NCI-H82 (cell line): ENCODE measurements at places on chromosomes 7 and 10.

DNA sequence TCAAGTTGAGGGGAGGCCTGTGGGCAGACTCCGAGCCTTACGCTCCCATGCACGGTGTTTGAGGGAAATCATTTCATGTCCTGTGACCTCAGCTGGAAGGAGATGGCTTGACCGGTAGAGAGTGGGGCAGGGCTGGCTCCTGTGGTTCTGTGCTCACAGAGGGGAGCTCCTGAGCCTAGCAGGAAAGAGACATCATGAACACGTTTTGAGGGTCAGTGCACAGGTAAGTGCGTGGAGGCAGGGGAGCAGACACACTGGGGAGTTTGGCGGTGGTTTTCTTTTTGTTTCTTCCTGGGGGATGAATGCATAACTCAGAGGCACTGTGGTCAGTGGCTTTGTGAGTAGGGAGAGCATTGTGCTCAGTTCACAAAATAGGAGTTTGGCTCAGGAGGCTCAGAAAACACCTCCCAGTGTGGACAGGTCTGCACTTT lies 22.5 kb downstream of the ADCY1 start:
- DNase-seq, result no peak

GRCh38 chr7:111272092-111272491 lies 181.2 kb downstream of the LRRN3 start:
- no peak for DNase-seq

DNA sequence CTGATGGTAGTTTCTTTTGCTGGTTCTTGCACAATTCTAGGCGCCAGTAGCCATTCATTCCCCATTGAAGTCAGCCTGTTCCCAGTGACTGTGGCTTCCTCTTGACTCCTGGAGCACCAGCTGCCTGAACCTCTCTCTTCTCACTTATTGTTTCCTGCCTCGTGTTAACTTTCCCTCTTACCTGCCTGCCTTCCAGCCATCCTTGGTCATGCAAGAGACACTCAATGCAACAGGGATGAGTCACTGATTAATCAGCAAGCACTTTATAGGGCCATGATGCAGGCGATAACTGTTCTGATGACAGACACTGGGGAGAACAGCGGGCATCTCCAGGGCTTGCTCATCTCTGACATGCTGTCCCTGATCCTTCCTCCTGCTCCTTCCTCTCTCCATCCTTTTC lies 122.0 kb downstream of the PLCE1 start:
- no peak for DNase-seq

DNA sequence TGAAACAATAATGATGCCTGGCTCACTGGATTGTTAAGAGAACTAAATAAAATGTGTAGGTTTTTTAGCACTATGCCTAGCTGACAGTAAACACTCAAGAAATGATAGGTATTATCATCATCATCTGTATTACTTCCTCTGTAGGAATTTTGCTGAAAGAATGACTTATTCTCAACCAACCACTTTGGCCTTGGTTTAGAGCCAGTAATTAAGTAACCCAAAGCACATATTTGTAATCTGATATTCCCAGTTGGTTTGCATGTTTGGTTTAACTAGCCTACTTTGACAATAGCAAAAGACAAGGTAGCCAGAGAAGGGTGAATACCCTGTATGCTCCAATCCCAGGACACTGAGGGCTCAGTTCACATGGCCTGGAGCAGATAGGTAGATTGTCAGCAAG lies 34.4 kb downstream of the BCAP29 start:
- no peak for DNase-seq

GRCh38 chr10:49642311-49642710 lies 28.5 kb downstream of the CHAT start:
- no peak for DNase-seq

- no peak for DNase-seq
Observed at GRCh38 chr7:28808796-28809533, 149.2 kb downstream of the TRIL start.

- no peak for DNase-seq
Observed at GRCh38 chr7:128679920-128680319, 7.8 kb downstream of the GARIN1A start.

GRCh38 chr7:101507791-101508252 lies 121.3 kb downstream of the MYL10 start:
- DNase-seq, result peak; percentile 82

DNA sequence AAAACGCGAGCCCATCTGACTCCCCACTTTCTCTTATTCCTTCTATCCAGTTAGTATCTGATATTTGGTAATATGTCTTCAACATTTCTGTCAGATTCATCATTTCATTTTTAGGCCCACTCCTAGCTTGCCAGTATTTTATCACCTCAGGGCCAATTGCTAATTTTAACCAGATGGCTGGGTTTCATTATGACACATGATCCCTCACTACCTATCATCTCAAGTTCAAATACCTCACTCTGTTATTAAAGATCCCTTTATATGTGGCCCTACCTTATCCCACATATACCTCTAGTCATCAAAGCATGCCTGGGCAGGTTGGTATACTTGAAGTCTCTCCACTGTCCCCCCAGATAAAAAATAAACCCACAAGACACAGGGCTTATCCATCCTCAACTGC lies 104.9 kb downstream of the RNLS start:
- no peak for DNase-seq

DNA sequence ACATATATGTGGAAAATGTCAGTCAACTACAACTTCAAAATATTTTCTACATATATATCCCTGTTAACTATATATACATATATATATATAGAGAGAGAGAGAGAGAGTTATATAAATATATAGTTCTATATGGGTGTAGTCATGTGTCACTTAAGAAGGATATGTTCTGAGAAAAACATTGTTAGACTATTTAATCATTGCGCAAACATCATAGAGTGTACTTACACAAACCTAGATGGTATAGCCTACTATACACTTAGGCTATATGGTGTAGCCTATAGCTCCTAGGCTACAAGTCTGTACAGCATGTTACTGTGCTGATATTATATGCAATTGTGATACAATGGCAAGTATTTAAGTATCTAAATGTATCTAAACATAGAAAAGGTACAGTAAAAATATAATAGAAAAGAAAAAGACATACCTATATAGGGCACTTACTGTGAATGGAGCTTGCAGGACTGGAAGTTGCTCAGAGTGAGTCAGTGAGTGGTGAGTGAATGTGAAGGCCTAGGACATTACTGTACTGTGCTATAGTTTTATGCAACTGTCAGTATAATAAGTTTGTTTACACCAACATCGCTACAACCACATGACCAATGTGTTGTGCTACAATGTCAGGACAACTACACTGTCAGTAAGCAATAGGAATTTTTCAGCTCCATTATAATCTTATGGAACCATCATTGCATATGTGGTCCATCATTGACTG lies 18.0 kb upstream of the FGL2 start:
- no peak for DNase-seq

GRCh38 chr7:151194188-151194587 lies 7.1 kb upstream of the ASB10 start:
- no peak for DNase-seq
